ENCODE measurements at places on chromosomes 5 and 9. TPM values are rescaled to one million over a fixed set of nuclear protein-coding genes. Genes with fewer than 3 reads are reported as not detected.

Gene ZFP62
- 27.4 TPM for polyA plus RNA-seq

Gene IL4
- polyA plus RNA-seq: not detected

Gene LOX
- polyA plus RNA-seq: 143 TPM

Gene TCOF1
- polyA plus RNA-seq: 19.4 TPM

Gene AK8
- polyA plus RNA-seq: 0.43 TPM

Gene ACSL6
- 0.62 TPM for polyA plus RNA-seq

Gene LCN10
- 2.4 TPM for polyA plus RNA-seq

Gene CCNI2
- polyA plus RNA-seq: 0.83 TPM

Gene RASGEF1C
- polyA plus RNA-seq: 3.9 TPM

Gene BSPRY
- polyA plus RNA-seq: 0.39 TPM

Gene FAM221B
- 0.08 TPM for polyA plus RNA-seq

Gene CER1
- 0.56 TPM for polyA plus RNA-seq

Gene ENTREP1
- 22.3 TPM for polyA plus RNA-seq

Gene ADAMTS19
- 21.9 TPM for polyA plus RNA-seq

Gene CDC20B
- 0.10 TPM for polyA plus RNA-seq

Gene C9orf153
- polyA plus RNA-seq: 0.16 TPM

Gene CCDC152
- 4.5 TPM for polyA plus RNA-seq
